ENCODE measurements at places on chromosomes 13 and 19. TPM values are rescaled to one million over a fixed set of nuclear protein-coding genes. Genes with fewer than 3 reads are reported as not detected.

TNFSF13B gene
- 4.3 TPM for total RNA-seq

C19orf18 gene
- not detected for total RNA-seq

NKG7 gene
- 149 TPM for total RNA-seq

MUC16 gene
- total RNA-seq: not detected

ACTMAP gene
- total RNA-seq: 14.1 TPM

ZNF442 gene
- 2.3 TPM for total RNA-seq

IGFL2 gene
- not detected for total RNA-seq

ADGRE2 gene
- 0.58 TPM for total RNA-seq

REEP6 gene
- 1.9 TPM for total RNA-seq

ZNF554 gene
- 2.0 TPM for total RNA-seq

PNMA8B gene
- 0.07 TPM for total RNA-seq

PLPPR2 gene
- 4.7 TPM for total RNA-seq

MEIOSIN gene
- not detected for total RNA-seq

MBD3L2 gene
- not detected for total RNA-seq

KLK11 gene
- total RNA-seq: not detected

ZNF850 gene
- 6.7 TPM for total RNA-seq

MBD3L3 gene
- not detected for total RNA-seq

PTBP1 gene
- 465 TPM for total RNA-seq

DACT3 gene
- total RNA-seq: 3.0 TPM

SPATA13 gene
- total RNA-seq: 50.3 TPM

PTH2 gene
- not detected for total RNA-seq

NALCN gene
- not detected for total RNA-seq

BSG gene
- 185 TPM for total RNA-seq

COL4A1 gene
- not detected for total RNA-seq

CCNA1 gene
- 0.87 TPM for total RNA-seq

MAP4K1 gene
- total RNA-seq: 205 TPM

CATSPERD gene
- total RNA-seq: not detected

NKPD1 gene
- total RNA-seq: 0.10 TPM

LILRA2 gene
- not detected for total RNA-seq

ZNF730 gene
- 0.51 TPM for total RNA-seq

MIA gene
- not detected for total RNA-seq

VSTM2B gene
- not detected for total RNA-seq

RNF113B gene
- not detected for total RNA-seq

ZNF575 gene
- 3.1 TPM for total RNA-seq

All from activated CD4-positive, alpha-beta memory T cell treated with anti-CD3 and anti-CD28 coated beads for 36 hours (primary cell).